ENCODE measurements at places on chromosomes 11 and 22. TPM values are rescaled to one million over a fixed set of nuclear protein-coding genes. Genes with fewer than 3 reads are reported as not detected.

- no peak for DNase-seq
- H3K36me3 ChIP-seq, result no peaks in the 10 kb centered on the region
- peaks cover 7% of the 10 kb centered on the region for H3K27me3 ChIP-seq
- H3K4me3 ChIP-seq, result no peak overlapping the region
- H3K27ac ChIP-seq, result no peak overlapping the region
- H3K4me1 ChIP-seq, result peaks cover 9% of the 10 kb centered on the region
These were observed 30.9 kb upstream of the CACNG2 start for GRCh38 chr22:36734171-36735058.

DNA sequence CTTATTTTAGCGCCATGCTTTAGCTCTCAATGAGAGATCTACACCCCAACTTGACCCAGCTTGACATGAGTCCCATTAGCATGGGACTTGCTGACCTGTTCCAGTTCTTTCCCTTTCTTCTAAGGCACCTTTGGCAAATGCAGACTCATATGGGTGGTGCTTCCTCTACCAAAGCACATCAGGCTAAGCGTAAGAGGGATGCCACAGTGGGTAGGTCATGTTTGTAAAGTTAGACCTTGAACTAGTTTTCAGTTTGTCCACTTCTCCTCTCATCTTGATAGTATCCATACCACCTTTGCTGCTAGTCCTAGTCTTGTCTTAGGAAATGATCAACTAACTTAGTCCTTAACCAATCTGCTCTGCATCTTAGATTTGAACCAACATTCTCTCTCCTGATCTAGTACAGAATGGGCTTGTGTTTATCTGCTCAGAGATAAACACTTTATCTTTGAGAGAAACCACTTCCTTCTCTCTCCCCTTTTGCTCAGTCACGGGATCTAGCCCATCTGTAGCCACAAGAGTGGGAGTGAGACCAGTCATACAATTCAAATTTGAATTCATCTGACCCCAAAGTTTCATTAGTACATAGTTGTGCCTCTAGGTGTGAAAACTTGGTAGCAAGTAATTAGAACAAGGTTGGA is 72.1 kb upstream of the CD44 start:
- no peak for DNase-seq
- no peaks in the 10 kb centered on the region for H3K27me3 ChIP-seq
- peaks cover 22% of the 10 kb centered on the region for H3K4me1 ChIP-seq
- peak overlapping the region; percentile 61 for H3K27ac ChIP-seq

GRCh38 chr11:34605481-34606325 is 15.2 kb upstream of the EHF start:
- H3K27ac ChIP-seq, result no peak overlapping the region
- no peak for DNase-seq
- no peaks in the 10 kb centered on the region for H3K36me3 ChIP-seq
- no peak overlapping the region for H3K4me3 ChIP-seq
- no peaks in the 10 kb centered on the region for H3K4me1 ChIP-seq
- H3K27me3 ChIP-seq, result peaks cover 5% of the 10 kb centered on the region

DNA sequence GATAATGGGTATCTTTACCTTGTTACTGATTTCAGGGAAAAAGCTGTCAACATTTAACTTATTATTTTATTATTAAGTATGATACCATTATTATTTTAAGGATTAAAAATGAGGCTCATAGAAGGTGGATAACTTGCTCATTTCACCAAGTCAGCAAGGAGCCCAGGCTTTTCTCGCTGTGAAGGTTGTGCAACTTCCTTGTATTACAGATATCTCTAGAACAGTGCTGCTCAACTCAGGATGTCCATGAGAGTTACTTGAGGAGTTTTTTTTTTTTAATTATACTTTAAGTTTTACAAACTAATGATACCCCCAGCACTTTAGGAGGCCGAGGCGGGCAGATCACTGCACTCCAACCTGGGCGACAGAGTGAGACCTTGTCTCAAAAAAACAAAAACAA is 98.2 kb downstream of the INSC start:
- no peaks in the 10 kb centered on the region for H3K36me3 ChIP-seq
- no peaks in the 10 kb centered on the region for H3K27me3 ChIP-seq
- H3K4me1 ChIP-seq, result no peaks in the 10 kb centered on the region

- H3K36me3 ChIP-seq, result no peaks in the 10 kb centered on the region
- peak overlapping the region; percentile 2 for H3K4me3 ChIP-seq
- DNase-seq, result peak; percentile 37
- peaks cover 94% of the 10 kb centered on the region for H3K27me3 ChIP-seq
- H3K27ac ChIP-seq, result no peak overlapping the region
- peaks cover 31% of the 10 kb centered on the region for H3K4me1 ChIP-seq
These were observed 945 bp downstream of the ROBO3 start for GRCh38 chr11:124865902-124866851.

DNA sequence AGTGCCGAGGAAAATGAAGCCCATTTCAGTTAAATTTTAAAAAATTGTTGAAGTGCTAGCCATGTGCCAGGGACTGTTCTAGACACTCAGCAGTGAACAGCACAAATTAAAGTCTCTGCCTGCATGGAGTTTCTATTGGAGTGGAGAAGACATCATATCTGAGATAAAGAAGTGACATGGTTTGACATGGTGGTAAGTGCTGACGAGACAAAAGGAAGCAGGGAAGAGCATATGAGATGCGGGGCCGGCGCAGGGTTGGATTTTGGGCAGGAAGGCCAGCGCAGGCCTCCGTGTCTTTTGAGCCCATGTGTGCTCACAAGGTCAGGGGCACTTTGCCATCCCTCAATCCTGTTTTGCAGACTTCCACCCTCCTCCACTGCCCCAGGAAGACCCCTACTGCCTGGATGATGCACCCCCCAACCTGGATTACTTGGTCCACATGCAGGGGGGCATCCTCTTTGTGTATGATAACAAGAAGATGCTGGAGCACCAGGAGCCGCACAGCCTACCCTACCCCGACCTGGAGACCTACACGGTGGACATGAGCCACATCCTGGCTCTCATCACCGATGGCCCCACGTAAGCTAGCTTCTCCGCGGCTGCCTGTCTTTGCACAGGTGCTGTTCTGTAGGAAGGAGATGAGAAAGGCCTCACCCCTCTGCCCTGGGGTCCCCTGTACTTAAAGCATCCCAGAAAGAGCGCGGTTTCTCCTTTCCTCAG is 29.6 kb downstream of the AMPD3 start:
- peaks cover 11% of the 10 kb centered on the region for H3K4me1 ChIP-seq
- H3K27me3 ChIP-seq, result no peaks in the 10 kb centered on the region
- peaks cover 88% of the 10 kb centered on the region for H3K36me3 ChIP-seq
- H3K27ac ChIP-seq, result no peak overlapping the region
- DNase-seq, result no peak

DNA sequence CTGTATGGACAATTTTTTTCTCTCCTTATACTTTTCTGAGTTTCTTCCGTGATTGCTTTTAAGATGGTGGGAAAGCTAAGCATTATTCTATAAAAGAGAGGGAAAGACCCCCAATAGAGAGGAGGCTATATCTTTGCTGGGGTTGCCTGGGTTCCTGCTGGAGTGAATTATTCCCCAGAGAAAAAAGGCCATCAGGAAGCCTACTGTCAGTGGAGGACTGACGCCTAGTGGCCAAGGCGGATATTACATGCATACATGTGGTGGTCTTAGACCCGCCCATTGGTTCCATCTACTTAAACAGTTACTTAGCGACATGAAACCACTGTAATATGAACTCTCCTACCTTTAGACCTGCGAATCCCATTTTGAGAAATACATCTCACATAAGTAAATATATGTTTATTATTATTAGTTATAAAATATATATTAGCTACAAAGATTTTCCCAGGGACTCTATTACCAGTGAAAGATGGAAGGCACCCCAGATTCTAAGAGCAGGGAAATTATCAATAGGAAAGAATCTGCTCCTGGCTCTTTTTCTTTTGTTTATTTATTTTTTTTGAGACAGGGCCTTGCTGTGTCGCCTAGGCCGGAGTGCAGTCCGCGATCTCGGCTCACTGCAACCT is 15.7 kb upstream of the PGA3 start:
- H3K4me1 ChIP-seq, result peaks cover 6% of the 10 kb centered on the region
- no peak overlapping the region for H3K4me3 ChIP-seq
- no peaks in the 10 kb centered on the region for H3K36me3 ChIP-seq
- peak; percentile 73 for DNase-seq

- no peaks in the 10 kb centered on the region for H3K4me1 ChIP-seq
- H3K27me3 ChIP-seq, result no peaks in the 10 kb centered on the region
- H3K27ac ChIP-seq, result no peak overlapping the region
- no peak for DNase-seq
- H3K4me3 ChIP-seq, result no peak overlapping the region
These were observed 52.0 kb upstream of the DEPDC7 start for GRCh38 chr11:32963721-32964120.

The LMNTD2 gene
- 7.2 TPM for total RNA-seq
